ENCODE measurements at places on chromosomes 16 and 17. TPM values are rescaled to one million over a fixed set of nuclear protein-coding genes. Genes with fewer than 3 reads are reported as not detected.

GRCh38 chr17:38815576-38816193 lies 9.4 kb downstream of the CWC25 start:
- DNase-seq: no peak

- DNase-seq: peak; percentile 72
Observed at GRCh38 chr16:4624827-4625559, 367 bp downstream of the MGRN1 start.

DNA sequence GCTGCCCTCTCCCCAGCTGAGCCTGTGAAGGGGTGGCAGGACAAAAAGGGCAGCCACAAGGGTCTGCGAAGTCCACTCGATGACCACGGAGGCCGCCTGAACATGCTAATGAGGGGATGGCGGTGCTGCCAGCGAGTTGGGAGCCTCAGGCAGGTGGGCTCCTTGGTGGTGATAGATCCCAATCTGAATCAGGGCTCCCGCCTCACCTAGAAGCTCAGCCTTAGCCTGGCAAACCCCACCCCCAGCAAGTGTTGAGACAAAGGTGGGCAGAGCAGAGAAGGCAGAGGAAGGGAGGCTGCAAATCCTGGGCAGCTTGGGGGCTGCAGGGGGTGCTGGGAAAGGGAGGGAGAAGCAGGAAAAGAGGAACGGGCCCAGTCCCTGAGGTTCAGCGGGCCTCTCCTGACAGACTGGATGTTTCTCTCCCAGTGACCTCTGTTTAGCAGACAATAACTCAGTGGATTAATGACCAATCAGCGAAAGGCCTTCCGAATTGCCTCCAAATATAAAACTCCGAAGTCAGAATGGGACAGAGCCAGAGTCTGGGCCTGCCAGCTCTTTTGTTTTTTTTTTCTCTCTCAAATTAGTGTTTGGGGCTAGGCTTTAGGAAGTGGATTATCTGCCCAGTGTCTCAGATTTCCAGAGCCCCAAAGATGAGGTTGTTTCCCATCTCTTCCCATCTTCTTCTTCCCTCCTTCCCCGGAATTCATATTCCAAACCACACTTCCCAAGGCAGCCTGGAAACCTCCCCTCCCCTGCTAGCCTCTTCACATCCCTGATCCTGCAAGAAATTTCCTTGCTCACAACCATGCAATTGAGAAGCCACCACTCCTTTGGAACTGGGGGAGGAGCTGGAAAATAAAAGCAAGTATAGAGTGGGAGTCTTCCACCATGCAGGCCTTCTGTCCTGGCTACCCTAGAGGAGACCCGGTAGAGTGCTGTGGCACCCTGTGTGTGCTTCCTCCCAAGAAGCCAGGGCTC lies 15.2 kb upstream of the HOXB2 start:
- DNase-seq: no peak

- DNase-seq: peak; percentile 53
Observed at GRCh38 chr16:88914750-88915368, 48.4 kb upstream of the PABPN1L start.

DNA sequence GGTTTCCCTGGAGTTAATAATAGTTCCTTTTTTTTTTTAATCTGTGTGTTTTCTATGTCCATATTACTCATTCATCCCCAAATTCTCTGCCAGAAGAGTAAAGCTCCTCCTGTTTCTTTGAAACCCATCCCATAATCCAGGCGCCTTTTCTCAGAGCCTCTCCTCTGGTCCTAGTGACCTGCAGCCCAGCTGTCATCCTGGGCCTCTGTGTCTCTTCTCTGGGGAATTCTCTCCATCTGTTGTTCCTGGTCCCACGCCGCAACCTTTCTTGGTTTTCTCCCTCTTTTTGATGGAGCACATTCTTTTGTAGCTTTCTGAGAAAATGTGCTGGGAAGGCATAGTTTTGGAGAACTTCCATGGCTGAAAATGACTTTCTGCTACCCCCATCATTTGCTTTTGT lies 10.2 kb downstream of the KATNB1 start:
- no peak for DNase-seq

- no peak for DNase-seq
Observed at GRCh38 chr17:76446449-76447231, 6.3 kb downstream of the UBE2O start.

DNA sequence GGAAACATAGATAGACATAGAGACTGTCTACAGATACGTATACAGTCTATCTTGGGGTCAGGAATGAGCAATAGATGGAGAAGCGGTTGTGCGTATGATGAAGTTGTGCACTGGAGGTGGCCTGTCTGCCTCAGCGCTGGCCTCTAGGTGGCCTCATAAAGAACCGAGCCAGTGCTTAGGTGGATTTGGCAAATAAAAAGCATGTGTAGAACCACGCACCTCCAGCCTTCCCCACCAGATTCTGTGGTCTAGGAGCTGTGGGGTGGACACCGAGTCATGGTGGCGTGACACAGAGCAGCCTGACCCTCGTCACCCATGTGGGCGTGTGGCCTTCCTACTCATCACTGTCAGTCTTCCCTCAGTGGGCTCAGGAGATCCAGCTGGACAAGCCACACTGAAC lies 34.0 kb downstream of the PGS1 start:
- DNase-seq: no peak

- no peak for DNase-seq
Observed at GRCh38 chr17:21210411-21211076, 3.4 kb downstream of the TMEM11 start.

DNA sequence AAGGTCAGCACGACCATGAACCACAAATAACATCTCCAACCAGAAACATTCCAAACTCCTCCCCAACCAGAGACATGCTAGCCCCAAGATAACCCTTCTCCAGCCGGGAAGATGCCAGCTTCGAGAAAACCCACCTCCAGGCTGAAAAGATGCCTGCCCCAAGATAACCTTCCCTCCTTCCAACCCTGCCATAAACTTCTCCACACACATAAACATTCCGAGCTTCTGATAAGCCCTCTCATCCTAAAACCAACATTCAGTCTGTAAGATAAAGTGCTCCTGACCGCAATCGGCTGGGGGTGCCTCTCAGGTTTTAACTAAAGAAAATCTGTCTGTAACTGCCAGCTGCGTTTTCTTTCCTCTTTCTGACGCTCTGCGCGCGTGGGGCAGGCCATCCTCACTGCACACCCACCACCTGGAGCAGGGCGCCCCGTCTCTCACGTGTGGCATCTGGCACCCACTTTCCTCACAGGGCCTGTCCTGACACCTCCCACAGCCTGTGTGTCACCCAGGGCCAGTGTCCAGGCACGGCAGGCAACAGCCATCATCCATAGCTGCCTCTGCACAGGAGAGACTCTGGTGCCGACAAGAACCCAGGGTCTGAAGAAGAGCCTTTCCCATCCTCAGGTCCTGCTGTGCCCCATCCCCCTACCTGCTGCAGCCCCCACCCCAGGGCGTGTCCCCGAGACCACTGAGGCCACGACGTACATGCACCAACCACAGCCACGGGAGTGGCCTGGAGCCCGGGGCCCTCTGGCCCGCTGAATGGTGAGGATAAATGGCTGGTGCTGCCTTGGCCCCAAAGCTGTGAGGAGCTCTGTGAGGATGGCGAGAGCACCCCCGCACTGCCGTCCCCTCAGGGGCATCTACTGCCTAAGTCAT lies 3.7 kb downstream of the TEPSIN start:
- no peak for DNase-seq

DNA sequence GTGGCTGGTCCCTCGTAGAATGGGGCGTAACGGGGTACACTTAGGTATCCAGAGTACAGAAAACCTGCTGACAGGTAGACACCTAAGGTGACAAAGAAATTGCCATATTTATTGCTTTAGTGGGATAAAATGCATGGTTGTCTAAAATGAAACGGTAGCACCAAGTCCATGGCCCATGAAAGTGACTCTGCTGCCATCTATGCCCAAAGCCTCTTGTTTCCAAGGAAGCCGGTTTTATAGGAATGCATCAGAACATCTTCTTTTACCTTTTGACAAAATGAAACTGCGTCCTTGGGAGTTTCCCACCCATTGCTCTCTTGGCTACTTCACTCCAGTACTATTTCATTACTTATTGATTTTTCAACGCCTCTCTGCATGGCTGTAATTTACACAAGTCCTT lies 151.3 kb upstream of the ZFHX3 start:
- no peak for DNase-seq

Gene ACE
- total RNA-seq: 174 TPM

Gene KRT32
- not detected for total RNA-seq

GRCh38 chr17:11121341-11121985 lies 119.5 kb upstream of the SHISA6 start:
- DNase-seq: no peak

Gene C17orf50
- total RNA-seq: 48.8 TPM

Gene KRTAP4-2
- not detected for total RNA-seq

DNA sequence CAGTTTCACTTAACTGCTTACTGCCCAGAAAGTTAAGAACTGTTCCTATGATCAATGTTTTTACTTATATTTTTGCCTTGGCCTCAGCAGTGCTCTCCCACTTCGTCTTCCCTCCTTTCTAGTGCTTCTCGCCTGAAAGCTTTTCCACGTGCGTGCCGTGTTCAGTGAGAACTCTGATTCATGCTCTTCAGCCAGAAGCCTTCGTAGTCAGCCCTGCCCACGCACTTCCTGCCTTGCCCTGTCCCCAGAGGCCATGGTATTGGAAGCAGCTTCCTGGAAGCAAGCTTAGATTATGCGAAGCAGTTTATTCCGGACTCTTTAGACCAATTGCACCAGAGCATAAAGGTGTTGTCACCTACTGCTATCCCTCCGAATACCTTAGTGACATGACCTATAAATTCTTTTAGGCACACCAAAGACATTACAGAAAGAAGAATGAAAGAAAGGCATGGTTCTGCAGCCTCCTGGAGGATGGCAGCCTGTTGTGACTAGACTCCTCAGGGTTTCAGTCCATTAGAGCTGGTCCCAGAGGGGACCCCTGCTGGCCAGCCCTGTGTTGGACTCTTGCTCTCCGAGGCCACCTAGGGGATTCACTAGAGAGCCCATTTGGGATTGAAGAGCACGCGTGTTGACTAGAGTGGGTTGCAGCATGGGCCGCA lies 105.2 kb downstream of the RPTOR start:
- no peak for DNase-seq

GRCh38 chr17:11467639-11468038 lies 130.6 kb upstream of the DNAH9 start:
- no peak for DNase-seq

- no peak for DNase-seq
Observed at GRCh38 chr17:68054296-68054900, 18.9 kb downstream of the KPNA2 start.

DNA sequence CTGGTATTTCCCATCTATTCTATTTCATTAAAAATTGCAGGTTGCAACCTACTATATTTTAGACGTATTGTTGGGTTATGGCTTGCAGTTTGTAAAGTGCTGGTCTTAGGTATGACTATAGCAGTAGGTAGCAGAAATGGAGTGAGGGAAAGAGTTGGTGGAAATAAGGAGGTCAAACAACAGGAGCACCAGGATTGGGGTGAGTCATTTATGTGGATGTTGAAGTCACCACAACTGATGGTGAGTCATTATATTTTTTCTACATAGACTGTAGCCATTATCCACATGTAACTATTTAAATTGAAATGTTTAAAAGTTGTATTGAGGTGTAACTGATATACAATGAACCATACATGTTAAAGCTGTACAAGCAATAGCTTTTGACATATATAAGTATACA lies 25.0 kb upstream of the HS3ST3A1 start:
- DNase-seq: no peak

Gene ADGRG3
- 0.63 TPM for total RNA-seq

GRCh38 chr17:68437979-68438822 lies 19.1 kb downstream of the WIPI1 start:
- DNase-seq: no peak

Gene FA2H
- 5.9 TPM for total RNA-seq

- DNase-seq: no peak
Observed at GRCh38 chr16:54508351-54508750, 221.8 kb upstream of the IRX3 start.

GRCh38 chr16:68995011-68995504 lies 110.4 kb upstream of the HAS3 start:
- DNase-seq: peak; percentile 28

Gene DOC2A
- 28.3 TPM for total RNA-seq

DNA sequence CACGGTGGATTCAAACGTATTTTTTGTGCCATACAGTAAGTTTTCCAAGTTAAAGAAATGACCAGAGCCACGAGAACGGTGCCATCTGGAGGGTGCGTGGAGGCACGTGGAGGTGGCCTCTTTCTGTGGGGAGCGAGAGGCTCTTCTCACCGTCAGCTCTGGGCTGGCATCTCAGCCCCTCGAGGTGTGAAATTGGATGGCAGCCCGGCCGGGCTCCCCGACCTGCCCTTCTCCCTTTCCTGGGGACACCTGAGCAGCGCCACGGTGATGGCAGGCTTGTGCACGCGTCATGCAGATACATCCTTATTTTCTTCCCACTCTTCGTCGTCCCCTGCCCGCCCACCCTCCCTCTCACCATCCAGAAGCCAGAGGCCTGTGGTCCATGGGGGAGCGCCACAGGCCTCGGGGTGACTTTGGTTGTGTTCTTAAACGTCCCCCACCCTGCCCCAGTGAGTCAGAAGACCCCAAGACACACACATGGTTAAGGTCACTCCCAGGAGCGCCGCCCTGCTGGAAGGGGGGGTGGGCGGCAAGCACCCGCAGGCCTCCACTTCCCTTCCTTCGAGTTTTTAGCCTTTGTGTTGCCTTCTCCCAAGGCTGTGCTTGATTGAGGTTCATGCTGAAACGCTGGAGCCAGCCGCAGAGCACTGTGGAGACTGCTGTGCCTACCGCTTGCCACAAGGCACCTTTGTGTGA lies 109.4 kb downstream of the BANP start:
- DNase-seq: no peak

Gene CDH8
- 2.8 TPM for total RNA-seq

Gene ABCC1
- 90.6 TPM for total RNA-seq

Gene GRAP
- total RNA-seq: 5.3 TPM

GRCh38 chr16:79601092-79601930 lies 774 bp upstream of the MAF start:
- peak; percentile 73 for DNase-seq

Gene EVPLL
- 1.7 TPM for total RNA-seq

Gene TIGD7
- total RNA-seq: 17.5 TPM

GRCh38 chr17:48024149-48025039 lies 13.2 kb downstream of the COPZ2 start:
- no peak for DNase-seq

GRCh38 chr17:39700148-39700987 lies 504 bp downstream of the ERBB2 start:
- DNase-seq: no peak

DNA sequence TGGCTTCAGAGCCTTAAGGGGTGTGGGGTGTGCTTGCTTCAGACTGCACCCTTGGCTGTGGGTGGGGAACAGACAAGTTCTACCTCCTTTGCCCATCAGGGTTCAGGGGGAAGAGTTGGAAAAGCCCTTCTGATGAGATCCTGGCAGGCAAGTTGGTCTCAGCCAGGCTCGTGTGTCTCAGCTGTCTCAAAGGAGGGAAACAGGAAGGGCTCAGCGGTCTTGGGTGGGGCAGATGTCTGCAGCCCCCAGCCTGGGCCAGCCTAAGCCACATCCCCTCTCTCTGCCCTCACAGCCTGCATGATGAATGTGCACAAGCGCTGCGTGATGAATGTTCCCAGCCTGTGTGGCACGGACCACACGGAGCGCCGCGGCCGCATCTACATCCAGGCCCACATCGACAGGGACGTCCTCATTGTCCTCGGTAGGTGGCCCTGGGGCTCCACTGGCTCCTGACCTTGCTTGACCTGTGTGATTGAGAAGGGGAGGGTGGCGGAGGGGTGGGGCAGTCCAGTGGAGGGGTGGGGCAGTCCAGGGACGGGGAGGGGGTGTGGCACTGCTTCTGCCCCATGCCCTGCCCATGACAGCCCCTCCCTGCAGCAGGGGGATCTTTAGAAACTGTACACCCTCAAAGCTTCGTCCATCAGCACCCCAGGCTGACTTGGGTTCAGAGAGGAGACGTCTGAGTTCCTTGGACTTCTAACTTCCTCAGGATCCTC lies 199.5 kb downstream of the PRKCB start:
- no peak for DNase-seq

- DNase-seq: no peak
Observed at GRCh38 chr17:53475002-53475401, 347.7 kb upstream of the KIF2B start.
